Occipital lobe (tissue), 3 donors: ENCODE measurements at places on chromosomes 2 and 18. TPM values are rescaled to one million over a fixed set of nuclear protein-coding genes. Genes with fewer than 3 reads are reported as not detected.

- no peak for DNase-seq
These were observed 29.4 kb downstream of the PSTPIP2 start for GRCh38 chr18:46042571-46043123.

- no peak for DNase-seq
These were observed 42.1 kb upstream of the RAB27B start for GRCh38 chr18:54786206-54786605.

Gene TRIM43
- total RNA-seq: not detected

- no peak for DNase-seq
These were observed 11.1 kb downstream of the SERPINB8 start for GRCh38 chr18:63980896-63981460.

Gene ATOH8
- total RNA-seq: 3.0 TPM

Gene CYRIA
- total RNA-seq: 230 TPM

- DNase-seq: no peak
These were observed 72.6 kb downstream of the PLCL1 start for GRCh38 chr2:197877038-197877437.

GRCh38 chr2:3172265-3172935 is 205.2 kb downstream of the EIPR1 start:
- no peak for DNase-seq

DNA sequence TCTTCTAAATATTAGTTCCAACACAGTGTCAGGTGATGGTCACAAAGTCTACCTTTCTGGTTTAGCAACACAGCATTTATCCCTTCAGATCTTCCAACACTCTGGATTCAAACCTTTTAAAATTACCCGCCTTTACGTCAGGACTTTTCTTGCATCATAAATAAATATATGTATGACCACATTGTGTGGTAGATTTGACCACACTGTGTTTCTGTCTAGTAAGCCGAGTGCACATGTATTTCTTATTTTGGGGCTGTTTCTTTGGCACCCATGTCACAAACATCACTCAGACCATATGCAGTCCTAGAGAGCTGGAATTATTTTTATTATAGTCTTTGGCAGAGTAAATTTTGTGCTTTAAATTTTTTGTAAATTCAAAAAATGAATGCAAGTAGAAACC is 172.1 kb downstream of the ANKRD44 start:
- no peak for DNase-seq

DNA sequence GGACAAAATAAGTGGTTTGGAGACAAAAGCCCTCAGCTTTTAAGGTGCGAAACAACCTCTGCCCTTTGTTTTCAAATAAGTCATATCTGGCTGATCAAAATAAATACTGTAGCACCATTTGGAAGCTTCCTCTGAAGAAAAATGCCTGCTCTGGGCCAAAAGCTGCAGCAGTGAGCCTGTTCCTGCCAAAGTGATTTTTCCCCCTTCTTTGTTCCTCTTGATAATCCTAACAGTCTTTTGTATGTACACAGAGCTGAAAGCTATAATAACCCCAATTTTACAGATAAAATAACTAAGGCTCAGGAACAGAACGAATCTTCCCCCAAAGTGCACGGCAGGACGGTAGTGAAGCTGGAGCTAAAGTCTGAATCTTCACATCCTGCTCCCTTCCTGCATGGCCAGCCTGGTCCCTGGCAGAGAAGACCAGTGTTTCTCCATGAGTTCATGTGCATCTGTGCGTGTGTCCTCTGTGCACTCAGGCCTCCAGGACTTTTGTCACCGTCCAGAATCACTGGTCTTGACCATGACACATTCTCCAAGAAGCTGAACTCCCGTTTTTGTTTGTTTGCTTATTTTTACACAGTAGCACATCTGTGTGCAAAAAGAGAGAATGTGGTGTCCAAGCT is 2114.1 kb upstream of the PIK3C3 start:
- no peak for DNase-seq

GRCh38 chr2:147082850-147083522 is 761.8 kb upstream of the ACVR2A start:
- DNase-seq: peak; percentile 11

Gene MREG
- 2.5 TPM for total RNA-seq

Gene PTPN4
- total RNA-seq: 191 TPM

DNA sequence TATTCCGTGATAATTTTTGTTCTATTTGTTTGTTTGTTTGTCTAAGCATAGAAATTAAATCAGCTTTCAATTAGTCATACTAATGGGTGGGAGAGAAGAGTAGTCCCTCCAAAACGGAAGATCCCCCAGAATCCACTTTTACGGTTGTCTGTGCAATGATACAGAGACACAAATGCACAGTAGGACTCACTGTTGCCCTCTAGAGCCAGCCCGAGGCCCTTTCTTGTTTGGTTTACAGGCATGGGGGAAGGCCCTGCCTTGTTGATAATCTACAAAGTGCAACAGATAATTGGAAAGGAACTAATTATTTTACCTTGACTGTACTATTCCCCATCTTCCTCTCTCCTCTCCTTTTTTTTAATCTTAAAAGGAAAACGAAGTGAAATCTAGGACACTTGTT is 121.1 kb downstream of the ACOXL start:
- no peak for DNase-seq

DNA sequence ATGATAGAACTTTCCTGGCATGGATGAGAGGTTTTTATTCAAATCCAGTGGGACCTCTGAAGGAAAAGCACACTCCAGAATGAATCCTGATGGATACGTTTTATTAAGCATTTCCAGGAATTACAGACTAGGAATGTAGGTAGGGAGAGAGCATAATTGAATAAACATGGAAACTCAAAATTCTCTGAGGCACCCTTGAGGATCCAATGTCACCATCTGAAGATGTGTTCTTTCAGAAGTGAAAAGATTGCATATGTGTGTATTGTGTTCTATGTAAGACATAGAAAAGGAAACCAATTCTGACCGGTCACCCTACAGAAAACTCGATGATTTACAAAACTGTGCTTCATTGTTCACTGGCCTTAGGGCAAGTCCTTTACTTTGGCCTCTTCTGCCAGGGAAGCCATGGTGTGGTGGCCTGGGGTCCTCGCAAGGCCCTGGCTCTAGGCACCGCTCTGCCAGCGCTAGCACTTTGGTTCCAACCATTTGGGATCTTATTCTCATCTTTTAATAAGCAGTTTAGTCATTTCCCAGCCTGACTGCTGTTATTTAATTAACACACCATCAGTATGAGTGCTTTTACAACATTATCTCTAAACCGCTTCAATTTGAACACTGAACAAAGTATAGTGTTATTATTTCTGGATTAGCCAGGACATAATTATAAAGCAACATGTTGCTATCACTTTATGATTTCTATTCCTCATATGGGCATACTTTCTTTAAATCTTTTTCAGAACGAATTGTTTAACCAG is 4.5 kb upstream of the GKN1 start:
- no peak for DNase-seq

Gene LRRC30
- total RNA-seq: not detected

DNA sequence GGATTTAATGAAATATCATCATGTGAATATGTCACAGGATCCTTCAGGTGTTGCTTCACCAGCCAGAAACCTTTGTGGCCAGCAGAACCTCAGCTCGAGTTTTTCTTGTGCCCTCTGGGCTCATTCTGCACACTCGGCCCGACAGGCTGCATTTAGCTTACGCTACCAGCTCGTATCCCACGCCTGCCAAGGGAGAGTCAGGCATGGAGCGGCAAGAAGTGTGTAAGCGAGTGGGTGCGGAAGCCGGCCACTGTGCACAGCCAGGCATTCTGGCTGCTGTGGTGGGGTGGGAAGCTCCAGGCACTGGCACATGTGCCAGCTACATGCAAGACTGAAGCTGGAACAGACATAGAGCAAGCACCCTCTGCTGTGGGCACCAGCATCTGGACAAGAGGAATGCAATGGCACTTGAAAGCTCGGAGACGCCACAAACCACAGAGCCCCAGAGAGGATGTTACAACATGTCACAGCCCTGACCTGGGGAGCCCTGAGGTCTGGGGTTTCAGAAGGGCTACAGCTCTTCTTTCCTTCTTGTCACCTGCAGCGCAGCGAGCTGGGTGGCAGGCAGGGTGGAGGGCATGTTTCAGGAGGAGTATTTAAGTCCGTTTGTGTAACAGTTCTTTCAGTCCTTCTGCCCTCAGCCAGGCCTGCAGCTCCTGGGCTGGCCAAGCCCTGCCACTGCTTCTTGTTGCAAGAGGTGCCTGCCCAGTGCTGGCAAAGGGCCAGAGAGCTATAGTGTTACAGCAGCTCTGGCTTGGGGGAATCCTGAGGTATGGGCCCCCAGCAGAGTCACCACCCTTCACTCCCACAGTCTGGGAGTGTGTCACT is 257.3 kb upstream of the HNMT start:
- DNase-seq: no peak

DNA sequence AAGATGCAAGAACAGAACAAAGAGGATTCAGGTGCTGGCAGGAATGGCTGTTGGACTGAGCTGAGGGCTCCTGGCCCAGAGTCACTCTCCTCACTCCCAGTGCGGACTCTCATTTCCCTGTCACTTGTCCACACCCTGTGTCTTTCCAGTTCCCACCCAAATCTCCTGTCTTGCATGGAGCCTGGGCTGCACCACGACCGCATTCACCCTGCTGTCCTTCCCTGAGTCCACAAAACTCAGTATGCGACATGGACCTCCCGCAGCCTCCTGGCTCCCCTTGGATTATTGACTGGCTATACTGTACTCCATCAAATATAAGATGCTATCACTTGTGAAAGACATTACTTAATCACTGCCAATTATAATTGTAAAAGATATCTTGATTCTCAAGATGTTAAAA is 2.5 kb upstream of the ITM2C start:
- no peak for DNase-seq

Gene IL36A
- not detected for total RNA-seq

Gene GPR55
- not detected for total RNA-seq

DNA sequence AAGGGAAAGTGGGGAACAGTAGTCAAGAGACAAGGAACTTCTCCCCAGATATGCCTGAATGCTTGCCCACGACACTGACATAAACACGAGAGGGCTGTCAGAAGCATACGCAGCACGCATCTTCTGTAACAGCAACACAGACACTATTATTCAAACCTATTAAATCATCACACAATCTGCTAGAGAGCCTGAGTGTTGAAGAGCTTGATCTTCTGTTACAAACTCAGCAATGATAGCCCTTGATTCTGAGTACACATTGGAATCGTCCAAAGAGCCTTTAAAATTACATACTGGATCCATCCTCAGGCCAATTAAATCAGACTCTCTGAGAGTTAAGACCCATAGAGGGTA is 111.6 kb downstream of the ZNF521 start:
- DNase-seq: no peak

Gene EPB41L3
- 72.7 TPM for total RNA-seq

DNA sequence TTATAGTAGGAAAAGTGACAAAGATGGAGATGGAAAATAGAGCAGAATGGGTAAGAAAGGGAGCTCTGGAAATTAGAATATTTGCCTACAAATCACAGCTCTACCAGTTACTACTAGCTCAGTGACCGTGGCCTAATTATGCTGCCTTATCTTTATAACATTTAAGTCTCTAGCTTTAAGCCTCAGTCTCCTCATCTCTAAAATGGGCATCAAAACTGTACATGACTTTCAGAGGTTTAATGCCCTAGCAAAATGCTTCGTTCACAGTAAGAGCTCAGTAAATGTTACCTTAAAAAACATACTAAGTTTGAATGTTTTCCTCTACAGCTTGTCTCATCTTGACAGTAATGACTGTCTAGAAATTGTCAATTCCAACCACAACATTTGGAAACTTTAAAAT is 8.3 kb upstream of the PTPRM start:
- DNase-seq: no peak

- DNase-seq: no peak
These were observed 44.8 kb downstream of the REL start for GRCh38 chr2:60925994-60926740.

GRCh38 chr2:3009005-3009404 is 368.6 kb downstream of the EIPR1 start:
- DNase-seq: no peak

DNA sequence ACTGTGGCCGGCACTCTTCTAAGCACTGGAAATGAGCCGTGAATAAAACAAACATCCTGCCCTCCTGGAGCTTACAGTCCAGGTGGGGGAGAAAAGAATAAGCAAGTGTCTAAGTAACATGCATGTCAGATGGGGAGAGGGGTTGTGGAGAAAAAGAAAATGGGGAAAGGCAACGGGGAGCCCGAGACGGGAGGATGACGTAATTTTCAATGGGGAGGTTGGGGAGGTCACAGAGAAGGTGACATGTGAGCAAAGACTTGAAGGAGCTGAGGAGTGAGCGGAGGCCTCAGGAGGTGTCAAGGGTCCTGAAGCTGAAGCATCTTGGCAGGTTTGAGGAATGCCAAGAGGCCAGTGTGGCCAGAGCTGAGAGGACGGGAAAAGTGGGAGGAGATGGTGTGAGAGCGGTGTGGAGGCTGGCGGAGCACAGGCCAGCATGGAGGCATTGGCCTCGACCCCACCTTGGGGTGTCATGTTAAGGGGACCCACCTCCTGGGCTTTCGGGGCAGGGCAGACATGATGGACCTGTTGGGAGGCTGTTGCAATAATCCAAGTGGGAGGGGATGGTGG is 15.0 kb upstream of the NTSR2 start:
- DNase-seq: no peak

GRCh38 chr2:54655046-54655809 is 68.2 kb upstream of the EML6 start:
- DNase-seq: no peak

Gene EPHA4
- total RNA-seq: 259 TPM

- no peak for DNase-seq
These were observed 94.5 kb upstream of the HS6ST1 start for GRCh38 chr2:128413014-128413717.

- no peak for DNase-seq
These were observed 67.3 kb downstream of the ACKR3 start for GRCh38 chr2:236636714-236637470.

- DNase-seq: no peak
These were observed 224.3 kb downstream of the NDUFA10 start for GRCh38 chr2:239800785-239801386.

DNA sequence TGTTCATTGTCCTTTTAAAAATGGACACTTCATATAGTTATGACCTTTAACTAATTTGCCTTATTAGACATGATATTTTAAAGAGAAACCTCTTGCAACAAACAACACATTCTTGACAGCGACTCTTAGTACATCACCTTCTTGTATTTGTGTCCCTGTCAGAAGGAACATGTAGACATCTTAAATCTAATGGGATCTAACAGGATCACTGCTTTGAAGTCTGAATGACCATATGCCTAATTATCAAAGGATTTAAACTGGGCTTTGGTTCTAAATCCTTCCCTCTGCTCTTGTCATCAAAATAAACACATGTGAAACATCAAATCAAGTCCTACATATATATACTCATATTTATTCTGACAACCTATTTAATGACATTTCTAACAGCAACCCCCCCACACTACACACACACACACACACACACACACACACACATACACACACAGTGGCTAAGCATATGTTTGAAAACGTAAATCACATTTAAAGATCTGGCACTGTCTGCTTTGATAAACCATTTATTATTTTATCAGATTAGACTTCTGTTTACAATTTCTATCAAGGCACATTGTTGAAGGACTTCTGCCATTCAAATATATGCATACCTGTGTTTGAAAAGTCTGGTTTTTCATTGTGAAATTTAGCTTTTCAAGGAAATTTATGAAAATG is 4.2 kb downstream of the GALNT13 start:
- no peak for DNase-seq

Gene ST8SIA5
- 10.8 TPM for total RNA-seq

Gene RGPD3
- total RNA-seq: 0.94 TPM

GRCh38 chr18:13558790-13559189 is 167.6 kb downstream of the FAM210A start:
- no peak for DNase-seq

Gene ARHGEF4
- 38.7 TPM for total RNA-seq

GRCh38 chr2:134782792-134783191 is 55.6 kb upstream of the ACMSD start:
- DNase-seq: no peak

Gene TEX44
- not detected for total RNA-seq

Gene MC2R
- total RNA-seq: not detected
